Esophagus squamous epithelium (tissue), 5 donors: ENCODE measurements at places on chromosomes 1 and 21.

GRCh38 chr1:2229037-2229864 lies 1.1 kb downstream of the SKI start:
- DNase-seq, result no peak

DNA sequence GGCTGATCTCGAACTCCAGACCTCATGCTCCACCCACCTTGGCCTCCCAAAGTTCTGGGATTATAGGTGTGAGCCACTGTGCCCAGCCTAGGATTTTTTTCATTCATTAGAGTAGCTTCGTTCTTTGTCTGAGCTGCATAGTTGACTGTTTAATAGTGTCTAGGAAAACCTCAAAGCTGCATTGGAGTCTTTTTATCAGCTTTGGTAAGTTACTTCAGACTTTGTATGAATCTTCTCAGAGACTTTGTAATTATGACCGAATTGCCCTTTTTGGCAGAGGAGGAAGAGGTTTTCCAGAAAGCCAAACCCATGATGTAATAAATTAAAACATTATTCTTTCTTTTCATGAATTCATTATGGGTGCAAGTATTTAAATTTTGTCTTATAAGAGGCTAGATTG lies 5.1 kb downstream of the DNAJB4 start:
- DNase-seq, result no peak

- peak; percentile 11 for DNase-seq
Measured at GRCh38 chr1:236142253-236143103, at the start of gene GPR137B. TSS of gene GPR137B (plus strand) at chr1:236142539. CDS start at chr1:236142623, 84 bp downstream.

- DNase-seq, result no peak
Measured at GRCh38 chr1:205043866-205044265, 854 bp downstream of the CNTN2 start.

- DNase-seq, result no peak
Measured at GRCh38 chr1:210907251-210907805, 226.6 kb downstream of the KCNH1 start.

- no peak for DNase-seq
Measured at GRCh38 chr1:40636777-40637176, 28.7 kb downstream of the RIMS3 start.

- no peak for DNase-seq
Measured at GRCh38 chr1:98251497-98251896, 330.7 kb upstream of the DPYD start.

DNA sequence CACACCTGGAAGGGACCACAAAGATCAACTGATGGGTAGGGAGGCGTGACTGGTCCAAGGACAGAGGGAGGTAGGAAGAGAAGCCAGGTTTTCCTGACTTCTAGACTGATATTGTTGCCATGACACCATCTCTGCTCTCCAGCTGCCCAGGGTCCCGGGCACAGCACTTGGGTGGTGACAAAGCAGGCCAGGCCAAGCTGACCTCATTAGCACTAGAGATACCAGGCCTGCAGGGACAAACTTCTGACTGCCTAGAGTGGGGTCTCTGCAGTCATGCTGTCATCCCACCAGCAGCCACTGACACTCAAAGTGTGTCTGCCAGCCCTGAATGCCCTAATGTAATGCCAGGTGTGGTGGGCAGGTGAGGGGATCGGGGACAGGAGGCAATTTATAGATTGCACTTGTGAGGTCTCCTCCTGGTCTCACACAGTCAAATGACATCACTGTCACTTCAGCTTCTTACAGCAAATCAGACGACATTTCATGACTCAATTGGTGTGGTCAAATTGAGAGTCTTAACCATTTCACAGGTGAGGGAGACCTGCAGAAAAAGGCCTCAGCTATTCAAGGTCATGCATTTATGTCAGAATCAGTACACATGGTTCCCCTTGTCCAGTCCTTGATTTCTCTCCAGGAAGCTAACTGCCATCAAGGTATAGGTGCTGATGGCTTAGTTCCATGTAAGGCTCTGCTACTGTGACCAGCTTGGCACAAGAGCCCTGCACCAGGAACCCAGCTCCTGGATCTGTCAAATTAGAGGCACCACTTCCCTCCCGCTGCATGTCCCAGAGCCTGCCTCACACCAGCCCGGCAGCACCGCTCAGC lies 2.7 kb downstream of the SLC9A1 start:
- no peak for DNase-seq

- DNase-seq, result no peak
Measured at GRCh38 chr1:156124557-156125483, 10.3 kb downstream of the LMNA start.

DNA sequence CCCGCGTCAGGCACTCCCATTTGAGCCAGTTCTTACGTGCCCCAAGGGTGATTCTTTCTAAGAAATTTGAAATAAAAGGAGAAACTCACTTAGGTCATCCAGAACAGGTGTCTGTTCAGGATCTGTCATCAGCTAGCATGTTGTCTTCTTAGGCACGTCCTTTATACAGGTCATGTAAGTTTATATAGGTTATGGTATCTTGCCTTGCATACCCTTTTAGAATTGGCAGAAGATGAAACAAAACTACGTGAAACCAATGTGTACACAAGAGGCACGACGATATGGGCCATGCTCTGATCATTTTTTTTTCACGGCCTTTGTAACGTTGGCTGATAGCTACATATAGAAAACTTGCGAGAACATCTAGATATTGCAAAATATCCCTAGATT lies 579 bp upstream of the GTF2B start:
- DNase-seq, result no peak

DNA sequence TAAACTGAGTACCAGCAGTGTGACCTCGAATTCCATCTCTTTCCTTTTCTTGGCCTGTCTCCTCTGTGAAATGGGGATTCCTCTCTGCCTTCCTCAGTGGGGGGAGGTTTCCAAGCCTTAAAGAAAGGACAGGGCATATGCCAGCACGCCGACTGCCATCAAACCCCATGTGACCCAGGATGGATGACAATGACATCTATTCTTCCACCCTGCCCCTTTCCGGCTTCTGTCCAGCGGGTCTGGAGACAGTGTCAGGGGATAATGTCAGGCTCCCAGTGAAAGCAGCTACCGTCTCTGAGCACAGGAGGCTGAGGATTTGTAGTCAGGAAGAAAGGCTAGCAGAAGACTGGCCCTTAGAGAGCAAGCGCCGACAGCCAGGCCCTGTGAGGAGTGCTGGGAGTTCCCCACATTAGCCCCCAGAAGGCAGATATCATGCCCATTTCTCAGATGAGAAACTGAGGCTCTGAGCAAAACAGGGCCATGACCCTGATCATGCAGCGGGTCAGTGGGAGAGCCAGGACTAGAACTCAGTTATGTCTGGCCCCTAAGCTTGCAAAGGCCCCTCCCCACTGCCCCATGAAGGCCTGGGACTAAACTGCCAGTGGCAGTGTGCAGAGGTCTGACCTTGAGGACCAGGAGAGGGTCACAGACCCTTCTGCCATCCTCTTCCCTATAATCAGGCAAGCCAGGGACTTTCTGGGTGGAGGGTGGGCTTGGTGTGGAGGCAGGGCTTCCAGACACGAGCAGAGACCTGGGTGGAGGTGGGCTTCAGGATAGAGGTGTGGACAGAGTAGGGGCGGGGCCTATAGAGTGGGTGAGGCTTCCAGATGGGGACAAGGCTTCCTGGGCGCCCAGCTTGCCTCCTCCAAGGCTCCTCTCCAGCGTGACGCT lies 30.1 kb downstream of the CDCA8 start:
- DNase-seq, result no peak

DNA sequence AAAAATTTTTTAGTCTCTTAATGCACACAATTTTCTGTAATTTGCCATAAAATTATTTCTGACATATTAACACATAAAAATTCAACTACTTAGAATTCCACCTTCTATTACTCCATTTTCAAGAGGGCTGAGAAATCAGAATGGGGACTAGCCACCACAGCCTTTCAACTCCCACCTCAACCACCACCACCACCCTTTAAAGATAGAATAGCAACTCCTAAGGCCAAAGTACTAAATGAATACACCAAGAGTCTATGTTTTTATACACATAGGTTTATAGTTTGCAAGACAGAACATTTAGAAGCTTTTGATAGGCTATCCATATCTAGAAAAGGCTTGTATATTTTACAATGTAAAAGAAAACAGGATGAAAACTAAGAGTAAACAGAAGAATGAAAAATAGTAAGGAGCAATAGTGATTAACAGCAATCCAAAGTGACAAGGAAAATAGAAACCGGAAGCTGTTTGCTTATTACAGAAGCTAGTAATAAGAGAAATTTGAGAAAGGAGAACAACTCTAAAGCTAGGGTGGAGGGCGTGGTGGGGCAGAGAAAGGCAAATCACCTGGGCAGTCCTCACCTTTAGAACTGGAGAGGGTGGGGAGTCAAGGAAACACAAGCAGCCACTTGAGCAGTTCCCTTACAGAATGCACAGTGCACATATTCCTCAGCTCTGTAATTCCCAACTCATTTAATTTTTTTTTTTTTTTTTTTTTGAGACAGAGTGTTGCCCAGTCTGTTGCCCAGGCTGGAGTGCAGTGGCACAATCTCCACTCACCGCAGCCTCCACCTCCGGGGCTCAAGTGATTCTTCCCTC lies 27.7 kb downstream of the EPS15 start:
- DNase-seq, result no peak

GRCh38 chr1:153515504-153516394 lies 20.0 kb downstream of the S100A6 start:
- DNase-seq, result no peak

DNA sequence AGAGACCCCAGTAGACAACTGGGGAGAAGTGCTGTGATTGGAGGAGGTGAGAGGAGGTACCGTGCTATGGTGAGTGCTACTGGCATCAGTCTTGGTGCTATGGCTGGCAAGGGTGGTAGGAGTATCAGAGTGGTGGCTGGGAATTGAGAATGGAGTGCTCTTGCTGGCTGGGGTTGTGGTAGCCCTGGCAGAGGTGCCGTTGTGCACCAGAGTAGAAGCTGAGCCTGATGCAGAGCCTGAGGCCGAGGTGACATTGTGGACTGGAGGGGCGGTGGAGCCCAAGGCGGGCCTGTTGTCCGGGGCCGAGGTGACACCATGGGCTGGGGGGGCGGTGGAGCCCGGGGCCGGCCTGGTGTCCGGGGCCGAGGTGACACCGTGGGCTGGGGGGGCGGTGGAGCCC lies 14.6 kb downstream of the TRIM46 start:
- DNase-seq, result no peak

DNA sequence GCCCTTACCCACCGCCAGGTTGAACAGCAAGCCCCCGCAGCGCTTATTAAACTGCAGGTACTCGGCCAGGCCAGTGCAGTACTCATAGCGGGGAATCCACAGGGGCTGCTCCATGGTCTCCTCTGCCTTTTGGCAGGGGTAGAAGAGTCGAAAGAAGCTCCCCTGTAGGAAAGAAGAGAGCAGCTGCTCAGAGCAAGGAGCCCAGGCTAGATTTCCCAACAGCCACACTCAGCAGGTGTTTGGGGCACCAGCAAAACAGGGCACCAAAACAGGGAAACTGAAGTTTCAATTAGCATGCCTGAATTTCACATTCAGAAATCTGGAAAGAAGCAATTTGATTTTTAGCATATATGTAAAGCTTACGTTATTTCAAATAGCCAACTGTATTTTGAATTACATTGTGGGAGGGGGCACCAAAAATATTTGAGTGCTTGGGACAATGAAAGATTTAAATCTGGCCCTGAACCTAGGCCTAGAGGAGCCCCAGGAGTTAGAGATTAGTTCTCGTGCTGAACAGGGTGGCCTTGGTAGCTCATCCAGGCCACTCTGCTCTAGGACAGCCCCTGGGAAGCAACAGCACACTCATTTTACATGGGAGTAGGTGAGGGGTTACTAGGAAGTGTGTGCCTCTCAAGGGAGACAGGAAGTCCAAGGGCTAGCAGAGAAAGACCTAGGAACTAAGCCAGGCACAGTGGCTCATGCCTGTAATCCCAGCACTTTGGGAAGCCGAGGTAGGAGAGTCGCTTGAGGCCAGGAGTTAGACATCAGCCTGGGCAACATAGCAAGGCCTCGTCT lies 8.2 kb downstream of the PAFAH2 start:
- DNase-seq, result no peak

DNA sequence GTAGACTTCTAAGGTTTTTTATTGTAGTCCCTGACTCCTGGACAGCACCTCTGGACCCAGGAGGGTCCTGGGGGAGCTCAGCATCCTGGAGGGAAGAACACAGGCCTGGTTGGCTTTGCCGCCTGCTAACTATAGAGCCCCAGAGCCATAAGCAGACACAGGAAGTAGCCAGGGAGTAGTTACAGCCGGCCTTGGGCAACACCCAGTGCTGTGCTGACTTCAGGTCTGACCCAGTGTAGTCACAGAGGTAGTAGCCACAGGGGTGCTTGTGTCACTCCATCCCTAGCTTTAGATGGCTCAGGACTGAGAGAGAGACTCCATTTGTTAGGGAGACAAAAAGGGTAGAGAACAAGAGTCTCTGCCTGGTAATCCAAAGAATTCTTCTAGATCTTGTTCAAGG lies 21.9 kb downstream of the MCOLN2 start:
- no peak for DNase-seq

GRCh38 chr1:56135864-56136147 lies 443.6 kb downstream of the PLPP3 start:
- no peak for DNase-seq

DNA sequence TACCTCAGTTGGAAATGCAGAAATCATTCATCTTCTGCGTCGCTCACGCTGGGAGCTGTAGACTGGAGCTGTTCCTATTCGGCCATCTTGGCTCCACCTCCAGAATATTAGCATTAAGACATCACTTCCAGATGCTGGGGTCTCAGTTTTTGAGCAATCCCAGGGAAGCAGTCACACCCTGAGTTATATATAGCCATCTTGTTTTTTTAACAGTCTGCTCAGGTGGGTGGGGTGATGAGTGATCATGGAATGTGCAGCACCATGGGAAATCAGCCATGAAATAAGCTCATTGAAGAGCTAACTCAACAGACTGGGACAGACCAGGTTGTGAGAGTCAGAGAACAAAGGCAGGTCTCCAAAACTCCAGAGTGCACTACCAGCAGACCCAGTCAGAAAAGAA lies 27.0 kb upstream of the HMGB4 start:
- DNase-seq, result no peak

DNA sequence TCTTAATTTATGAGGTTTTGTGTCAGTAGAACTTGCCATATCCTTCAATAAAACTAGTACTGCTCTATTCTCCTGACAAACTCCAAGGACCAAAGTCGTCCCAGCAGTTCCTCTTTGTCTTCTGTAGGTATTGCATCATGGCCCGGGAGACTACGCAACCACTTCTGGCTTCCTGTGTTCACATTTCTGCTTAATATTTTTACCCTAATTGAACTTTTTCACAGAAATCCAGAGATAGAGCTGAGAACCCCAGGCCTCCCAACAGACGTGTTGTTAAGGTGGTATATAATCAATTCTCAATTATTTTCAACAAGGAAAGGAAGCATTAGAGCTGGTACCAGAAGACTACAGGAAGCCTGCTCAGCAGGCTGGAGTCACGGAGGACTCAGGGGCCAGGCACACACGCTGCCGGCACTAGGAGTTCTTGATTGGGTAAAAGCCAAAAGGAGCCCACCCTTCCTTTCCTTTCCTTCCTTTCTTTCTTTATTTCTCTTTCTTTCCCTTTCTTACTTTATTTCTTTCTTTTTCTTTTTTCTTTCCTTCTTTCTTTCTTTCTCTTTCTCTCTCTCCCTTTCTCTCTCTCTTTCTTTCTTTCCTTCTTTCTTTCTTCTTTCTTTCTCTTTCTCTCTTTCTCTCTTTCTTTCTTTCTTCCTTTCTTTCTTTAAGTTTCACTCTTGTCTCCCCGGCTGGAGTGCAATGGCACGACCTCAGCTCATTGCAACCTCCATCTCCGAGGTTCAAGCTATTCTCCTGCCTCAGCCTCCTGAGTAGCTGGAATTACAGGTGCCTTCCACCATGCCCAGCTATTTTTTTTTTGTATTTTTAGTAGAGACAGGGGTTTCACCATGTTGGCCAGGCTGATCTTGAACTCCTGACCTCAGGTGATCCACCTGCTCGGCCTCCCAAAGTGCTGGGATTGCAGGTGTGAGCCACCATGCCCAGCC lies 173.7 kb downstream of the ZBTB18 start:
- DNase-seq, result no peak
